ENCODE measurements at places on chromosomes 5 and 9.
A peak's percentile ranks its signal among the peaks of the same experiment; 100 is the strongest.

DNA sequence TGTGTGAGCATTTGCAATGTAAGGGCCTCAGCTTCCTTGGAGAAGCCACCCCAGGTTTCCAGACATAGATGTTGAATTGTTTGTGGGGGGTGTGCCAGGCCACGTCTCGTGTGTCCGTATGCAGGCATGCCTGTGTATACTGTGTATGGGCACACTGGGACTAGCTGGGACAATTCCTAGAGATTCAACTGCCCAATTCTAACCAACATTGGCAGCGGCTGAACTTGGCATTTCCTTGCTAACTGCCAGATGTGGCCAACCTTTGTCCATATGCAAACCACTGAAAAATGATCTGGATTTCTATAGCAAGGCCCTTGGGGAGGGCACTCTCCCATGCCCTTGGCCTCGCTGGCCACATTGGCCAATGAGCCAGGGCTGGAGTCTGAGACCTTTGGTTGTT lies 50.3 kb downstream of the SAR1B start:
- no peak for DNase-seq

- no peak for DNase-seq
Measured at GRCh38 chr9:32866273-32866672, 82.9 kb downstream of the TMEM215 start.

- DNase-seq, result no peak
Measured at GRCh38 chr5:121384359-121384758, 467.3 kb upstream of the FTMT start.

DNA sequence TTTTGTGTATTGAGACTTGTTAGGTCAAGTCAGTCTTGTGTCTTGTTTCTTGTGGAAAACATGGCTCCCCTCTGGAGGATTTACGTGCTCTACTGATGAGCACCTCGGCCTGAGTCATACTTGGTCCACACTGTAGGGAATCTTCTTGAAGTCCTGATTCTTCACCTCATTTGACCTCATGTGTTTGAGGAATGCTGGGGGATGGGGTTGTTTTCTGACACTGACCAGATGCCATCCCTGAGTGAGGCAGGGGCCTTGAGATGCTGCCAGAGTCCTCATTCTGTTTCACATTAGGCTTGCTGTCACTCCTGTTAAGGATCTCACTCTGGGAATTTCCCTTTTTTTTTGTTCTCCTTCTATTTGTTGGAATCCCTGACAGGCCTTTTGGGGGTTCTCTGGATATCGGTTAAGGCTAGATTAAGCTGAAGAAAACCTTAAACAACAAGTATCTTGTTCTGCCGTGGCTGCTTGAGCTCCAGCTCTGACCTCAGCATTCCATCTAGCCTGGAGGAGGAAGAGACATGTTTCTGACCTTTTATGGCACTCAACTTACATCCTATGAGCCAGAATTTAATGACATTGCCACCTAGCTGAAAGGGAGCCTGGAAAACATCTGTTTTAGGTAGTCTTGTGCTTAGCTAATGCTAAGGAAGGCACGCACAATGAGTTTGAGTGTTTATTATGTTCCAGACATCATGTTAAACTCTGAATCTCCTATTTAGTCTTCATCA lies 20.6 kb downstream of the TCOF1 start:
- no peak for DNase-seq

GRCh38 chr9:91145496-91145895 lies 216.2 kb downstream of the AUH start:
- no peak for DNase-seq

- no peak for DNase-seq
Measured at GRCh38 chr5:65163698-65164097, 318.0 kb downstream of the ADAMTS6 start.

- no peak for DNase-seq
Measured at GRCh38 chr5:78626009-78626571, 22.5 kb downstream of the LHFPL2 start.

DNA sequence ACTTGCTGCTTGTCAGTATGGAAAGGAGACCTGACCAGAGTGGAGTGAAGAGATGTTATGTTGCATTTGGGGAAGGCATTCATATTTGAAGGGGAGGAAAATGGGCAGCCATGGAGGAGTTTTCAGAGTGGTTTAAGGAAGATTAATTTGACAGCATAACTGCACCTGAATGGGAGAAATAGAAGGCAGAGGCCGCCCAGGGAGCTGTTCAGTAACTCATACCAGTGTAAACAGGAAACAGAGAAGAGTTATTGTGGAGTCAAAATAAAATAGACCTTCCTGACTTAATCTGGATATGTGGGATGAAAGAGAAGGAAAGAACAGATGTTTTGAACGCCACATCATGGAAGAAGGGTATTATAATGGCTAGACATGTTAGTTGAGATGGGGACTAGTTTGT lies 13.4 kb downstream of the SLC44A1 start:
- no peak for DNase-seq

DNA sequence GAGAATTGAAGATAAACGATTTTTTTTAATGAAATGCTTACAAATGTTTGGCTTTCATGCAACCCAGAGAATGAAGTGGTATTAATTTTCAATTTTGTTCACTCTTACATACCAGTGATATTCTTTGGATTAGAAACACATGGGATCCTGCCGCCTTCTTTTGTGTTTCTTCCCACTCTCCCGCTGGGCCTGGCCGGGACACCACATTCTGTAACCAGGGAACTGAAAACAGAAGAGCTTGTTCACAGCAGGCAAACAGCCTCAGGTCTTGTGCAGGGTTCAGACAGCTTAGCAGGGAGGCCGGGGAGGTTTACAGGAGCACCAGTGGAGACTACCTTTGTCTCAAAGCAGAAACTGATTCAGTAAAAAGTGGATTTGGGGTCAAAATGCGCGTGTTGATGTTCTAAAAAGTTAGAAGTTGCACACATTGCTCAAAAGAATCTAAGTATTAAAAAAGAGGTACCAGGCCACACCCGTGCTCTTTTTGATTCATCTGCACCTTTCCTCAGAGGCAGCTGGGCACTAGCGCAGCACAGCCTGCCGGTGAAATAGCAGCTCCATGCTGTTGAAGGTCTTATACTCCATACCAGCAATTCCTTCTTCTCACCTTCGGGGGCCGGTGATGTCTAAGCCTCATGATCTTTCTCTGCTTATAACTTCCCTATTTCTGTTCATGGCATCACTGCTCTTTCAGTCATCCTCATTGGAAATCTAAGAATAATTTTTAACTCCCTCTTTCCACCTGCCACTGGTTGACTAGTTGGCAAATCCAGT lies 67.1 kb downstream of the GRAMD2B start:
- no peak for DNase-seq

GRCh38 chr9:95107001-95107749 lies 210.3 kb downstream of the FANCC start:
- no peak for DNase-seq

DNA sequence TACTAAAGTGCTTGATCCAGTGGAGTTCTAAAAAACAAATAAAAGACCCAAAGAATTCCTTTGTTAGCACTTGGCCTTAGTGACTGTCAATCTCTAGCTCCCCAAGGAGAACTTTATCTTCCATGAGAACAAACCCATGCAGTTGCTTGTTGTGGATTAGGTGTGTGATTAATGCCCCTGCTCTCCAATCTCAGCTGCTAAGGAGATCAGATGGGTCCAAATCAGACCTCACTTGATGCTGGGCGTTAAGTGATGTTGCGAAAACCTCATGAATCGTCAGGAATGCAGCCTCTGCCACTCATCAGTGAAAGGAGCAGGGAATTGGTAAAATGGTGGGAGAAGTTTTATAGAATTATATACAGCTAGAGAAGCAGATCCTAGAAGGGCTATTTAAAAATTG lies 133.7 kb downstream of the DMAC1 start:
- no peak for DNase-seq

- DNase-seq, result no peak
Measured at GRCh38 chr9:82668689-82669199, 394.2 kb downstream of the RASEF start.

DNA sequence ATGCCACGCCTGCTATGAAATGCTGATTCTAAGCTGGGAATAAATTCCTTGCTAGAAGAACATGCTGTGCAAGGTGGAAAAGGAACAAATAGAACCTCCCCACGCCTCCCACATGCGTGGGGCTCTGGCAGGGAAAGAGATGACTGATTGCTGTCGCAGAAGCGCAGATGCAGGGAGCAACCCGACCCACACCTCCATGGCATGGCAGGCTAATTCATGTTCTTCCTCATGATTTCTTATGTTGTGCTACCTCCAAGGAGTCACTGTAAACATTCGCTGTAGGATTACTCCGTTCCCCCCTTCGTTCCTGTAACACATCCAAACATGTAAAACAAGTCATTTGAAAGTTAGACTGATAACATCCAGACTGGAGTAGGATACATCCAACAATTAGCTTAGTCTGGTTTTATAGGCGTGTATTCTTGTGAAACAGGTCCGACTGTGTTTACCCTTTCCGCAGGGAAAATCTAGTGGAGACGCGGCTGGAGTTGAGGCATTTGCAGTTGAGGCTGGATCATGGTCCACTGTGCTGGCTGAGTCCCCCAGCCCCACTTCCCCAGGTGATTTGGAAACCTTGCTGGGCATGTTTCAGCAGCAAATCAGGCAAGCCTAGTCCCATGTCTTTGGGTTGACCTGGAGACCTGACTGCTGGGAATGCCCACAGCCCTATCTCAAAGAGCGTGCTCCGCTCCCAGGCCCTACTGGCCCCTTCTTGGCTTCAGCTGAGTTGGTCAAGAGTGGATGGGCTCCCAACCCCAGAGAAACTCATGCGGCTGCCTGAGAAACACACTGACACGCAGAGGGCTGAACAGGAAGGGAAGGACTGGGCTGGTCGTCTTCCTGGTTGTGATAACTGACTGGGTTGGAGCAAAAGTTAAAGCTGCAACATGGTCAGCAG lies 24.8 kb upstream of the ANKRD33B start:
- DNase-seq, result no peak

GRCh38 chr5:72209147-72210115 lies 102.2 kb downstream of the MAP1B start:
- DNase-seq, result no peak

GRCh38 chr9:20898885-20899554 lies 132.4 kb downstream of the HACD4 start:
- no peak for DNase-seq

- DNase-seq, result peak; percentile 48
Measured at GRCh38 chr9:34591248-34591916, 1.9 kb upstream of the CNTFR start.

GRCh38 chr9:73143711-73144328 lies 7.8 kb upstream of the ANXA1 start:
- no peak for DNase-seq

- no peak for DNase-seq
Measured at GRCh38 chr5:93088592-93089389, 492.2 kb downstream of the NR2F1-AS1 start.

DNA sequence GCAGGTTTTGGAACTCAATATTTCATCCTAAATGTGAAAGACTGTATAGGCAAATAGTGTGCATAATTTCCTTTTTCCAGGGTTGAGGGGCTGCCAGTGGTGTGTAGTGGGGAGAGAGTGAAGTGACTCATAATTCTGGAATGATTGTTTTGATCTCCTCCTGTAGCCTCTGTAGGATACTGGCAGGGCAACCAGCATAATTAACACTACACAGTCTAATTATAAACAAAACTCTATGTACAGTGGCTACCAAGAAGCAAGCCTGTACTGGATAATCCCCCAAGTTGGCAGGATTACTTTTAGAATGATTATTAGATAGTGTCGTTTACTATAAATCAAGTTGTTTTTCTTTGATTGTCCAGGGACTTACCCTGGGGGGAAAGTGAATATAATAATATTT lies 32.2 kb downstream of the LNPEP start:
- DNase-seq, result no peak

- DNase-seq, result no peak
Measured at GRCh38 chr5:160702934-160703333, 149.1 kb downstream of the ATP10B start.

- no peak for DNase-seq
Measured at GRCh38 chr5:6587171-6587570, 45.7 kb downstream of the NSUN2 start.

- DNase-seq, result no peak
Measured at GRCh38 chr5:75265731-75266130, 29.1 kb upstream of the ANKRD31 start.

DNA sequence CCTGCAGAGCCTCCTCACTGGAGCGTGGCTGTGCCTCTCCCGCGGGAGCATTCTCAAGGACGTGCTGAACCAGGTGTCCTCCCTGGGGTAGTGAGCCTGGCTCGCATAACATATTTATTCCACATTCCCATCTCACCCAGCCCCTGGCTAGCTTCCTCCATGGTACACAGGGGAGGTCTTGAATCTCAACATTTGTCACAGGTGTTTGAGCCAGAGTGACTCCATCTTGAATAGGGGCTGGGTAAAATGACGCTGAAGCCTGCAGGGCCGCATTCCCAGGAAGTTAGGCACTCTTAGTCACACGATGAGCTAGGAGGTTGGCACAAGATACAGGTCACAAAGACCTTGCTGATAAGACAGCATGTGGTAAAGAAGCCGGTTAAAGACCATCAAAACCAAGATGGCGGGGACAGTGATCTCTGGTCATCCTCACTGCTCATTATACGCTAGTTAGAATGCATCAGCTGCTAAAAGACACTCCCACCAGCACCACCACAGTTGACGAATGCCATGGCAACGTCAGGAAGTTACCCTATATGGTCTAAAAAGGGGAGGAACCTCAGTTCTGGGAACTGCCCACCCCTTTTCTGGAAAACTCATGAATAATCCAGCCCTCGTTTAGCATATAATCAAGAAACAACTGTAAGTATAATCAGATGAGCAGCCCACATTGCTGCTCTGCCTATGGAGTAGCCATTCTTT lies 273.8 kb upstream of the IRX4 start:
- no peak for DNase-seq

GRCh38 chr9:126173401-126173800 lies 153.2 kb upstream of the MVB12B start:
- no peak for DNase-seq

GRCh38 chr5:88502179-88503040 lies 233.8 kb upstream of the TMEM161B start:
- DNase-seq, result no peak

GRCh38 chr9:121998513-121999049 lies 94.5 kb downstream of the TTLL11 start:
- no peak for DNase-seq

- DNase-seq, result no peak
Measured at GRCh38 chr5:179132586-179133355, 72.6 kb downstream of the ZNF354C start.

DNA sequence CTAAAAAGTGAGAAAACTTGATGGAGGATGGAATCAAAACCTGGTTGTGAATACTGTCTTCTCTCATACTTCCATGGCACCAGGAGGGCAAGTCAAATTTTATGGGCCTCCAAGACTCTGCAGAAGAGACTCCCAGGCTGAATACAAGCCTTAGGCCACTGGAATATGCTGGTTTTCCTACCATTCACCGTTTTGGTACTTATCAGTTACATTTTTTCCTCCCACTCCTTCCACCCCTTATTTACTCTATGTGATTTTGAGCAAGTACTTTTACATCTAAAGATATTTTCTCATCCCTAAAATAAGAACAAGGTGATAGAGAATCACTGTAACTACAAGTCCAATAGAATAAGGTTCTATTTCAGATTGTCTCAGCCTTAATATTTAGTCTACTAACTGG lies 8.0 kb upstream of the LIX1 start:
- DNase-seq, result no peak

- DNase-seq, result no peak
Measured at GRCh38 chr9:116234081-116234480, 80.5 kb downstream of the PAPPA start.

- DNase-seq, result no peak
Measured at GRCh38 chr5:56481428-56482357, 248.6 kb upstream of the ANKRD55 start.

GRCh38 chr9:131709771-131710431 lies 30.0 kb downstream of the RAPGEF1 start:
- no peak for DNase-seq

All from activated gamma-delta T cell (primary cell).